ENCODE measurements at places on chromosomes 5 and 9. TPM values are rescaled to one million over a fixed set of nuclear protein-coding genes. Genes with fewer than 3 reads are reported as not detected.

NDUFS6 gene
- total RNA-seq, result 19.3 TPM

STPG3 gene
- not detected for total RNA-seq

GALNT12 gene
- 7.0 TPM for total RNA-seq

GABBR2 gene
- not detected for total RNA-seq

SMU1 gene
- total RNA-seq, result 26.8 TPM

TSSK1B gene
- not detected for total RNA-seq

LMNB1 gene
- 3.0 TPM for total RNA-seq

FBXL7 gene
- 37.2 TPM for total RNA-seq

EQTN gene
- total RNA-seq, result 0.86 TPM

F2RL2 gene
- total RNA-seq, result not detected

IDNK gene
- total RNA-seq, result 5.8 TPM

GNA14 gene
- 9.9 TPM for total RNA-seq

C9orf72 gene
- total RNA-seq, result 25.3 TPM

TMEM174 gene
- not detected for total RNA-seq

C5orf58 gene
- not detected for total RNA-seq

BARHL1 gene
- not detected for total RNA-seq

IFNB1 gene
- total RNA-seq, result not detected

ARSB gene
- 9.2 TPM for total RNA-seq

C1QTNF2 gene
- total RNA-seq, result 0.46 TPM
